ENCODE measurements at places on chromosomes 12 and 14. TPM values are rescaled to one million over a fixed set of nuclear protein-coding genes. Genes with fewer than 3 reads are reported as not detected.

Gene DDN
- 1.7 TPM for total RNA-seq

DNA sequence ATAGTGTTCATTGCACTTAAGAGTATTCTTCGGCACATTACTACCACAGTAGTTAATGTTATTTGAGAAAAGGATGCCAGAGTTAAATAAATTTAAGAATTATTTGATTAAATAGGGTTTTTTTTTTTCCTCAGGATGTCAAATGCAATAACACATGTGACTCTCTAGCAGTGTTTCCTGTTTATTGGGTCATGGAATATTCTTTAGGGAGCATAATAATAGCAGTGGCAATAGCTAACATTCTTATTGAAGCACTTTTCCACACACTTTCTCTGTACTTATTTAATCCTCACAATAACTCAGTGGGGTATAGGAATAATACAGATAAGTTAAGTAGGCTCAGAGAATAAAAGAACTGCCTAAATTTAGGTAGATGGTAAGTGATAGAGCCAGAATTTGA is 44.3 kb downstream of the SCYL2 start:
- no peak for DNase-seq

GRCh38 chr12:27794818-27795584 is 15.0 kb upstream of the MANSC4 start:
- no peak for DNase-seq

DNA sequence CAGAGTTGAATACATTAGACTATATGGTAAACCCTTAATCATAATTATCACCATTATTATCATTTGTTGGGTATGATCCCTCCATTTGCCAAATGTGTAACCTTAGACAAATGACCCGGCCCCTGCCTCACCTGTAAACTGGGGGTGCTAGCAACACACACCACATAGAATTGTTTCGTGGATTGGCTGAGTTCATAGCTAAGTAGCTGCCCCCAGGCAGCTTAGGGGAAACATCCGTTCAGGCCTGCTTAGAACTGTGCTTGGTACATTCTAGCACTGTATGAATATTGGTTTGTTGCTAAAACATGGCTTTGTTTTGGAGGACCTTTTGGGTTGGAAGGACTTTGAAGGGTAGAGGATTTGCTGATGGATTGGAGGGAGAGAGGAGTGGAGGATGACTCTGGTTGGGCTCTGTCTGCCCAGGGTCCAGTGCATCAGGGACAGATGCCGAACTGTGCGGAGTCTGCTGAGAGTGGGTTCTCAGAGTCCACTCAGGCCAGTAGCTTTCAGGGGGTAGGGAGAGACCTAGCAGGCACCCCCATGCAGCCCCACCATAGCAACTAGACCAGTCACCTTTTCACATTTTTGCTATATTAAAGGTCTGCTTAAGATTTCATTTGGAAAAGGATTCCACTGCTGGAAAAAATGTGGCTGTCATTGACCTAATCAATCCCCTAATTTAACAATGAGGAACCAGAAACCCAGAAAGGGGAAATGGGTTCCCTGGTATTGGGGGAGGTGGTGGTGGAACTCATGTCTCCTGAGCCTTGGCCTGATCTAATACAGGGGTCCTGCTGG is 2.2 kb downstream of the RIN3 start:
- DNase-seq = no peak

- DNase-seq = no peak
Measured at GRCh38 chr12:98465950-98466602, 49.3 kb upstream of the TMPO start.

Gene DAO
- total RNA-seq = not detected

GRCh38 chr14:61154641-61155040 is 126.5 kb downstream of the TMEM30B start:
- DNase-seq = no peak

DNA sequence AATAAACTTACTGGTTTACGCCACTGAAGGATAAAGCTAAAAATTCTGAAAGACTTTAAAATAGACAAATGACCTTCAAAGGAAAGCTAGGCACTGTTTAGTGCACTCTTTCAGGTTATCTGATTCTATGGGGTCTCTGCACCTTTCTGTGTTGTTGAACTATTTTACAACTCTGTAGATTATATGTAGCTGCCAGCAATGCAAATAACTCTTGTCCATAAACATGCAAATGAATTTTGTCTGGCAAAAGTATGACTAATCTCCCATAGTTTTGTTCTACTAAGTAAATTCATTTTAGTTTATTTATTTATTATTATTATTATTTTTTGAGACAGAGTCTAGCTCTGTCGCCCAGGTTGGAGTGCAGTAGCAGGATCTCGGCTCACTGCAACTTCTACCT is 266.3 kb upstream of the CCDC196 start:
- no peak for DNase-seq

Gene TAS2R7
- not detected for total RNA-seq

Measured in Caco-2 (cell line).